ENCODE measurements at places on chromosomes 16 and 17. TPM values are rescaled to one million over a fixed set of nuclear protein-coding genes. Genes with fewer than 3 reads are reported as not detected.

Gene SLC16A6
- total RNA-seq, result 7.4 TPM

DNA sequence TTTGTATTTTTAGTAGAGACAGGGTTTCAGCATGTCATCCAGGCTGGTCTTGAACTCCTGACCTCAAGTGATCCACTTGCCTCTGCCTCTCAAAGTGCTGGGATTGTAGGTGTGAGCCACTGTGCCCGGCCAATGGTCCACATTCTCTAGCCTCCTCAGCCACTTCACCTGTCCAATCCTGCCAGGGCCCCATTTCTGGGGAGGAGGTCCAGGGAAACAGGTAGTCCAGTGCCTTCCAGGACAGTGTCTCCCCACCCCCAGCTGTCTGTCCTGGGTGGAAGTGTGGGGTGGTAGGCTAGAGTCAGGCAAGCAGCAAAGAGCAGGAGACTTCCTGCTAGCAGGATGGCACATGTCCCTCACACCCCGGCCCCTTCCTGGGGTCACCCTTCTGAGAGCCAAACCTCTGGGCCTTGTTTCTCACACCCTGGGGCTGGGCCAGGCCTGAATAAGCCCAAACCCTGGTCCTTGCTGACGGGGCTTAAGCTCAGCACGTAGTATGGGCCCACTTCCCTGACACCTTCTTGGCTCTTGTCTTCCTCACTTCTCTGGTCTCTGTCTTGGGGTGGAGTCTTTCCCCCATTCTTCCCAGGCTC is 5.0 kb downstream of the FHOD1 start:
- H3K27ac ChIP-seq, result peak overlapping the region; percentile 6
- H3K36me3 ChIP-seq, result peaks cover 23% of the 10 kb centered on the region
- DNase-seq, result no peak
- no peak overlapping the region for H3K4me3 ChIP-seq

- H3K27me3 ChIP-seq, result no peaks in the 10 kb centered on the region
- no peak for DNase-seq
- H3K27ac ChIP-seq, result no peak overlapping the region
- H3K36me3 ChIP-seq, result no peaks in the 10 kb centered on the region
Measured at GRCh38 chr17:19290066-19290705, 53.0 kb downstream of the EPN2 start.

Gene JPH3
- total RNA-seq, result 0.09 TPM

DNA sequence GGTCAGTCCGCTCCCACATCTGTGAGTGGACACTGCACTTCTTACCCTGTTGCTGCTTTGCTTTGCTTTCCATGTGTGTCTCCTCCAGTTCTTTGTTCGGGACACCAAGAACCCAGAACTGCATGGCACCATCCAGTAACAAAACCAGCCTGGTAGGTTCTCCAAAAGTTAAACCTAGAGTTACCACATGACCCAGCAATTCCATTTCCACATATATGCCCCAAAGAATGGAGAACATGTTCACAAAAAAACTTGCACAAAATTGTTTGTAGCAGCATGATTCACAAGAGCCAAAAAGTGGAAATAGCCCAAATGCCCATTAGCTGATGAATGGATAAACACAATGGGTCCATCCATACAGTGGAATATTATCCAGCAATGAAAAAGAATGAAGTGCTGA is 10.3 kb upstream of the CCL22 start:
- no peaks in the 10 kb centered on the region for H3K36me3 ChIP-seq
- DNase-seq, result no peak
- peaks cover 7% of the 10 kb centered on the region for H3K4me1 ChIP-seq
- H3K4me3 ChIP-seq, result no peak overlapping the region
- peaks cover 4% of the 10 kb centered on the region for H3K27me3 ChIP-seq
- no peak overlapping the region for H3K27ac ChIP-seq

- no peak for DNase-seq
- peaks cover 33% of the 10 kb centered on the region for H3K4me1 ChIP-seq
- H3K4me3 ChIP-seq, result no peak within 1 kb of the TSS
- H3K36me3 ChIP-seq, result peaks cover 5% of the 10 kb centered on the region
Measured at GRCh38 chr16:67943619-67944504, at the start of gene LCAT. Gene LCAT (minus strand): TSS chr16:67944120. CDS start chr16:67944101, 19 bp downstream.

DNA sequence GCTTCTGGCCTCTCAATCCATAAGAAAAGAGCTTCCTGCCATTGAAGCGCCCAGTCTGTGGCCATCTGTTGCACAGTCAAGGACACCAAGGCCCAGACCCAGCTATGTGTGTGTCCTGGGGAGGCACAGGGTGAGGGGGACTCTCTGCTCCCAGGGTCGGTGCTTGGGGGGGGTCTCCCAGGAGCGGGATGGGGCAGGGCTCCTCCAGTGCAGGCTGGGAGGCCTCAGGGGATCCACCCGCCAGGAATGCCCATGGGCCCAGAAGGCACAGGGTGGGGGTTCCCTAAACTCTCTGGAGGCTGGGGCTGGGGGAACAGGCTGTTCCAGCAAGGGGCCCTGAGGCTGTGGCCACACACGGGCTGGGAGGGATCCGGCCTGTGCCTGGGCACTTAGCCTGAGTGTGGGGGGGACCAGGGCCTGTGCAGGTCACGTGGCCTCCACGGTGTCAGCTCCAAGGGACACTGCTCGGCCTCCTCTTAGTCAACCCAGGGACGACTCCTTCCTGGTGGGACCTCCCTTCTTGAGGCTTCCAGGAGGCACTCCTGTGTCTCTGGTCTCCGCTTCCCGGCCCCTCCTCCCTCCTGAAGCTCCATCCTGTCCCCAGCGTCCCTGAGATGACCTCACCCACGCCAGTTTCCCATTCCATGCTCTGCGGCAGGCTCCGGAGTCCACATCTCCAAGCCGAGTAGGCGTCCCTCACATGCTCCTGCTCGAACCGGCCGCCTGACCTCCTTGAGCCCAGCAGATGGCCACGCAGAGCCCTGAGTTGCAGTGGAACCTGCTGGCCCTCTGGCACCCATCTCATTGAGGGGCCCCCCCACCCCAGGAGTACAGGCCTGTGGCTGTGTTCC is 23.1 kb upstream of the BAHCC1 start:
- H3K27me3 ChIP-seq, result no peaks in the 10 kb centered on the region
- no peaks in the 10 kb centered on the region for H3K36me3 ChIP-seq
- DNase-seq, result no peak
- H3K27ac ChIP-seq, result no peak overlapping the region
- no peaks in the 10 kb centered on the region for H3K4me1 ChIP-seq

Gene PRRT2
- total RNA-seq, result 6.9 TPM

DNA sequence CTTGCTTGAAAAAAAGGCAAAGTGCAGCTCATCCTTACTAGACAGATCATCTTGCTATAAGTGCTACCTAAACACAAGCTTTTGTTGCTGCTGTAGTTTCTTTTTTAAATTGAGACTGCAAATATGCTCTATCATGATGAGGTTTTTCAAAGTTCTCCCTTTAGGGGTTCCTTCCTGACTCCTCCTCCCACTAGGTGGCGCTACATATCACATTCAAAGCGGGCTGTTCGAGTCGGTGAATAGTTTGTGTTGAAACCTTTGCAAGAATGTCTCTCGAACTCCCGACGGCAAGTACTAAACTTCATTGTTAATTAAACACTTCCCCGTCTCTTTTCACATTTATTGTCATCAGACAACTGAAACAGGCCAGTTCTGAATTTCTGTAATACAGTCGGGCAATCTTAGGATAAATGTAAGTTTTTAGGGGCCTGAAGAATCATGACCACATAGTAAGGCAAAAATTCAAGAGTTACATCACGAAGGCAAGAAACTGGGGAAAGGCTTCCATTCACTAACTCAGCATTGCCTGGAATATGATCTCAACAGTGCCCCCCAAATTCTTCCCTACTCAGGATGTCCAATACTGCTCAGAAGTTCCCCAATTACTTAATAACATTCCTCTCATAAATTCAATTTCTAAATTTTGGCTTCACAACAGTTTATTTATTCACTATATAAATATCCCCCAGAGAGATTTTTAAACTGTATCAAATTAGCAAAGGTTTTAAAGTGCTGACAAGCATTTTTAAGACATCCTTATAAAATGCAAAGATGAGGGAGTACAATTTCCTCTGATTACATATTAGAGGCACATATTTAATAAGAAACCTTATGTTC is 6.7 kb downstream of the HS3ST3A1 start:
- peaks cover 21% of the 10 kb centered on the region for H3K27me3 ChIP-seq
- no peak overlapping the region for H3K27ac ChIP-seq
- no peaks in the 10 kb centered on the region for H3K4me1 ChIP-seq
- H3K4me3 ChIP-seq, result no peak overlapping the region
- peak; percentile 76 for DNase-seq

Gene GGA3
- total RNA-seq, result 122 TPM

DNA sequence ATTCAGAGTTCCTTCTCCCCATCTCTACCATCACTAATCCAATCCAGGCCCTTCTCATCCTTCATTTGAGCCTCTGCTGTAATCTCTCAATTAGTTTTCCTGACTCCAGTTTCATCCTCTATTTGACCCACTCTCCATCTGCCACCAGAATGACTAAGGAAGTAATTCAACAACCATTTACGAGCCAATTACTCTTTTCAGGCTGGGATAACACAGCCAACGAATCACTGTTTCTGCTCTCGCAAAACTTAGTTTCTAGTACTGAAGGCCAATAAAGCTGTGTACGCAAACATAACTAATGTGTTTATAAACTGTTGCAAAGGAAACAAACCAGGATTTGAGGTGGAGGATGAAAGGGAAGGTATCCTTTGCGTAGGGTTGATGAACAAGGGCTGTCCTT is 53.7 kb downstream of the MAP2K6 start:
- H3K27me3 ChIP-seq, result no peaks in the 10 kb centered on the region
- H3K36me3 ChIP-seq, result no peaks in the 10 kb centered on the region
- no peak overlapping the region for H3K27ac ChIP-seq
- no peaks in the 10 kb centered on the region for H3K4me1 ChIP-seq
- DNase-seq, result no peak

DNA sequence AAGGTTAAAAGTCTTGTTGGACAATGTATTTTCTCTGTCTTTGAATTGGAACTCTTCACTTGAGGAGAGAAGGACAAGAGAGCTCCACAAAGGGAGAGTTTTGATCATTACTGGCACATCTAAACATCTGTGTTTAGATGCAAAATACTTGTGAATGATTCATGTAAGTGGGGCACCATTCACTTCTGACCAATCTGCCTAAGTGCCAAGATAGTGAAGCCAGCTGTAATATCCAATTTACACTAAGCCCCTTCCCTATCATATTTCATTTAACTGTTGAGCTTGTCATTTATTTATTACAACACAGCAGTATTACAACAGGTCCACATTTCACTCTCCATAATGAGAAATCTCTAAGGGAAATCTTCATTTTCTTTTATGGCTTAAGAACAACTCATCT is 832.3 kb upstream of the GOT2 start:
- no peak for DNase-seq
- H3K4me1 ChIP-seq, result no peaks in the 10 kb centered on the region
- H3K27ac ChIP-seq, result no peak overlapping the region
- H3K27me3 ChIP-seq, result no peaks in the 10 kb centered on the region
- no peaks in the 10 kb centered on the region for H3K36me3 ChIP-seq

DNA sequence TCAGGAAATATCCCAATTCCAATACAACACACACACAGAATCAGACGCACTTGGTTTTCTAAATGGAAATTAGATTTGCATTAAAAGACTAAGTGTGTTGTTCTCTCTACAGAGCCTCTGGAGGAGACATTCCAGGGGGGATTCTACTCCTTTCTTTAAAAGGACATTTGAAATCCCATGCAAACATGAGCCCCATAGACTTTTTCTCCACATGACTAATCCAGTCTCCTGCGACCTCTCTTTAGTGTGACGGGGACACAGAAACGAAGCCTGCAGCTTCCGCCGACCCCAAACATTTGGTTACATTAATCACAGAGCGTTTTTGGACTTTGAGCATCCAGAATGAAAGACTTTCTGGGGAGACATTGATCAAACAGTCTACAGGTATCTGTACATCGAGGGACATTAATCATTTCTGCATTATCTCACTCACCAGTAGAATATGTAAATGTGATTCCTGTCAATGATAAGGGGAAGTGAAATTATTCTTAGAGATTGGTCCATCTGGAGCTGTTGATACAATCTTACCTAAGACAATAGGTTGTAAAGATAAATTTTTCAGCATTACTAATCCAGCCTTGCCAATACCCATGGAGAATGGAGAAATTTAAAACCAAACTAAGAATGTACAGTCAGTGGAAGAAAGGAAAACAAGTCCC is 103.4 kb upstream of the IRX3 start:
- no peak overlapping the region for H3K27ac ChIP-seq
- no peak overlapping the region for H3K4me3 ChIP-seq
- DNase-seq, result no peak
- H3K4me1 ChIP-seq, result no peaks in the 10 kb centered on the region

GRCh38 chr16:50909831-50910735 is 168.2 kb downstream of the CYLD start:
- no peaks in the 10 kb centered on the region for H3K36me3 ChIP-seq
- no peaks in the 10 kb centered on the region for H3K4me1 ChIP-seq
- no peak overlapping the region for H3K4me3 ChIP-seq
- H3K27me3 ChIP-seq, result no peaks in the 10 kb centered on the region

DNA sequence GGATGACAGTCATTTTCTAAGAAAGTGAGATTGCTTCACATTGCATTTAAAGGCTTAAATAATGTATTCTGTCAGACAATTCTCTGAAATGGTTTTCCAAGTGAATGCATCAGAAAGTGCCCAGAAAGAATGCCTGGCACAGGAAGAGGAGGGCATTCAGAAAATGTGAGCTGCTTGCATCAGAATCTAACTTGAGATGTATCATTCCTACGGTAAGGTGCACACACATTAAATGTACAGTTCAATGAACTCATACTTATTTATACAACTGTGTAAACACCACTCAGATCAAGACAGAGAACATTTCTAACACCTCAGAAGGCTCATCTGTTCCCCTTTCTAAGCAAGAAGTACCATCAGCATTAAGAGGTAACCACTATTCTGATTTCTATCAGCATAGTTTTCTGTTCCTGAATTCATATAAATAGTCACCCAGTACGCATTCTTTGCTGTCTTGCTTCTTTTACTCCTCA is 638.0 kb downstream of the MAF start:
- H3K27me3 ChIP-seq, result no peaks in the 10 kb centered on the region
- H3K4me1 ChIP-seq, result no peaks in the 10 kb centered on the region
- H3K27ac ChIP-seq, result no peak overlapping the region
- no peak for DNase-seq
- H3K4me3 ChIP-seq, result no peak overlapping the region
- no peaks in the 10 kb centered on the region for H3K36me3 ChIP-seq

GRCh38 chr17:49681106-49681979 is 3.4 kb upstream of the SPOP start:
- no peak overlapping the region for H3K4me3 ChIP-seq
- H3K27me3 ChIP-seq, result no peaks in the 10 kb centered on the region
- H3K4me1 ChIP-seq, result peaks cover 15% of the 10 kb centered on the region
- H3K27ac ChIP-seq, result no peak overlapping the region
- DNase-seq, result no peak

GRCh38 chr17:27762527-27763305 is 37.6 kb downstream of the NOS2 start:
- no peaks in the 10 kb centered on the region for H3K36me3 ChIP-seq
- H3K4me3 ChIP-seq, result no peak overlapping the region
- H3K27me3 ChIP-seq, result no peaks in the 10 kb centered on the region
- no peak for DNase-seq
- no peaks in the 10 kb centered on the region for H3K4me1 ChIP-seq

GRCh38 chr16:81447383-81448101 is 2.9 kb downstream of the CMIP start:
- no peak overlapping the region for H3K4me3 ChIP-seq
- H3K27ac ChIP-seq, result peak overlapping the region; percentile 63
- DNase-seq, result no peak
- H3K4me1 ChIP-seq, result peaks cover 69% of the 10 kb centered on the region
- H3K36me3 ChIP-seq, result no peaks in the 10 kb centered on the region

Gene NOD2
- total RNA-seq, result 10.9 TPM
